PC-3 (cell line): ENCODE measurements at places on chromosomes 12 and 14. TPM values are rescaled to one million over a fixed set of nuclear protein-coding genes. Genes with fewer than 3 reads are reported as not detected.

DNA sequence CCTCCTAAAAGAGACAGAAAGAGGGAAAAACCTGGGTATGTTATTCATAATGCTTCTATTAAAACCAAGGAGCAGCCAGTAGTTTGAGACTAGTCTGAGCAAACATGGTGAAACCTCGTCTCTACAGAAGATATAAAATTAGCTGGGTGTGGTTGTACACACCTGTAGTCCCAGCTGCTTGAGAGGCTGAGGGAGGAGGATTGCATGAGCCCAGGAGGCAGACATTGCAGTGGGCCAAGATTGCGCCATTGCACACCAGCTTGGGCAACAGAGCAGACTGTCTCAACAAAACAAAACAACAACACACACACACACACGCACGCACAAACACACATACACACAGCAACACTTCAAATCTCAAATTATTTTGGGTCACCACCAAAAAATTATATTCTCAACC, 27.8 kb downstream of the HECTD4 start:
- no peak for DNase-seq

DNA sequence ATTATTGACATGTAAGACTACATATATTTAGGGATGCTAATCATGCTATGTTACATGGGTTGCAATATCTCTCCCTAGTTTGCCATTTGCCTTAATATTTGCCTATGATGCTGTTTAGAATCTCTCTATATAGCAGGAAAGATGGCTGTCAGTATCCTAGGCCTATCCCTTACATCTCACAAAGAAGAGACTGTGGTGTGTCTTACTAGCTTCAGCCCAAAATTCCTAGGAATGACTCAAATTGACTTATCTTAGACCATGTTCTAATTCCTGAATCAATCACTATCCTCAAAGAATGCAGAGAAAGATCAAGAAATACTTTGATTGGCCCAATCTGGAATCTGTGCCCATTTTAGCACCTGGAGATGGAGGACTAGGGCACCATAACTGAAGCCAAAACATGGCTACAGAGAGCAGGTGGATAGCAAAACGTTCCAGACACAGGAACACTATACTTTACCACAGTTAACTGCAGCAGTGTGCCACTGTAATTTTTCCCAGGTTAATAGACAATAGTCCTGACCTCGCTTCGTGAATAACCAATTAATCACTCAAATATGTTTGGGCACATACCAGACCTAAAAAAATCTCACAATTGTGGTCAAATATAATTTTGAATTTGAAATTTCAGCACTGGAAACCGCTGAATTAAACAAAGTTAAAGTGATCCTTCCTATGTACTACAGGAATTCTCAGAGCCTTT, 32.7 kb upstream of the GLIPR1 start:
- peak; percentile 71 for DNase-seq

- DNase-seq: no peak
Observed at GRCh38 chr14:76901171-76902055, 75.2 kb downstream of the LRRC74A start.

GRCh38 chr12:89697296-89697695, 11.3 kb downstream of the ATP2B1 start:
- no peak for DNase-seq

DNA sequence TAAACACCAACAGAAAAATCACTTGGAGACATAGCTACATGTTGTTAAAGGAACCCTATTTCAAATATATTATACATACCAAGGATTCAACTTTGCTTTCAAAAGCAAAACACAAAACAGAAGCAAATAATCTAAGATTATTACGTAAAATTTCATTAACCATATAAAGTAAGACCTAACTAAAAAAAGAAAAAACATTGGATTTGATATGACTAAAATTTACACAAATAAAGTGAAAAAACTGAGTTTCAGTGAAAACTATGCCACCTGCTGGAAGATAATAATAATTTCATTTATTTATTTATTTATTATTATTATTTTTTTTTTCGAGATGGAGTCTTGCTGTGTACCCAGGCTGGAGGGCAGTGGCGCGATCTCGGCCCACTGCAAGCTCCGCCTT, 45.2 kb downstream of the WDHD1 start:
- DNase-seq: peak; percentile 42

- DNase-seq: no peak
Observed at GRCh38 chr14:69490219-69490918, 5.8 kb downstream of the PLEKHD1 start.

DNA sequence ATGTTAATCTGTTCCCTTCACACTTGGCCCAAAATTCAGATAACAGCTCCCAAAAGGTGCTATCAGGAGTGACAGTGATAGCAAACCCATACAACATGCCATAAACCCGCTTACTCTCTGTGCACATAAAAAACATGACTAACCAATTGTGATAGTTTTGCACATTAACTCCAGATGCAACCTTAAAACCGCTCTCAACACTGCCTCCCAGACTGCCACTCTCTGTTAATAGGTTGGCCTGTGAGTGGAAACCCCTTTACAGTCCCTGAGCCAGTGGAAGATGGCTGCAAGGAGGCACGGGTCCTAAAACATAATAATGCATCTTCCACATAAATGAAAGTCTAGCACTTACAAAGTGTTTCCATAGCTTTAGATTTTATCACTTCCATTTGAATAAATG, 12.0 kb upstream of the TMTC1 start:
- no peak for DNase-seq

- DNase-seq: peak; percentile 23
Observed at GRCh38 chr12:65606008-65606766, 218.1 kb upstream of the HMGA2 start.

- no peak for DNase-seq
Observed at GRCh38 chr14:90774316-90774715, 41.9 kb downstream of the TTC7B start.

GRCh38 chr12:56634242-56634836, 4.2 kb upstream of the BAZ2A start:
- DNase-seq: peak; percentile 65

DNA sequence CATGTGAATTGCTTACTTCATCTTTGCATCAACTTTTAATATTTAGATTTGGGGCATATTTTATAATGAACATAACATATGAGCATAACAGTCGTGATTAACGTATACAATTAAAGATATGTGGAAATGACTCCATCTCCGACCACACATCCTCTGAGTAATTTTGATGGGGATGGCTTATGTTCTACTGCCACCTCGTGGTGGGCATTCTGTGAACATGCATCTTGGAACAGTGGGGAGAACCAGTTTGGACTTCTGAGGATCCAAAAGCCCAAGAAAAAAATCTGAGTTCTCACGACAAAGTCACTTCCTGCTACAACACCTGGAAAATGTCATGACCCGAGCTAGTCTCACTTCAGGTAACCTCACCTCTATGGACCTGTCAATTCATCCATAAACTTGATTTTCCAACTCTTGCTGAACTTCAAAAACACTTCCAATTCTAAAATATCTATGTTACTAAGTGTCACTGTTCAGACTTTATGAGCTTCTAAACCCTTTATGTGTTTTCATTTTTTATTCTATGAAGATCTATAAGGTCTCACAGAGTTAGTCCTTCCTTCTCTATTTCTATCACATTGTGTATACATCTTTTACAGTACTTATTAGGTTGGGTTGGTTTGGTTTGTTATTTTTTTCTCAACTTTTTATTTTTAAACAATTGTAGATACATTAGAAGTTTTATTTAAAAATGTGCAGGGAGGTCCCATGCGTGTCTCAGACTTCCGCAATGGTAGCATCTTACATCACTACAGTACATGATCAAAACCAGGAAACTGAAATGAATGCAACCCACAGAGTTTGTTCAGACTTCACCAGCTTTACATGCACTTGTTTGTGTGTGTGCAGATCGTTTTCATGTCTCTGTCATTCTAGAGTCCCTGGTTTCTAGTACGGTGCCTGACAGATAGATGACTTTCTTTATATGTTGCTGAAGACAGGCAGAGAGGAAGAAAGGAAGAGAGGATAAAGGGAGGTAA, 38.2 kb upstream of the STAB2 start:
- DNase-seq: peak; percentile 95

DNA sequence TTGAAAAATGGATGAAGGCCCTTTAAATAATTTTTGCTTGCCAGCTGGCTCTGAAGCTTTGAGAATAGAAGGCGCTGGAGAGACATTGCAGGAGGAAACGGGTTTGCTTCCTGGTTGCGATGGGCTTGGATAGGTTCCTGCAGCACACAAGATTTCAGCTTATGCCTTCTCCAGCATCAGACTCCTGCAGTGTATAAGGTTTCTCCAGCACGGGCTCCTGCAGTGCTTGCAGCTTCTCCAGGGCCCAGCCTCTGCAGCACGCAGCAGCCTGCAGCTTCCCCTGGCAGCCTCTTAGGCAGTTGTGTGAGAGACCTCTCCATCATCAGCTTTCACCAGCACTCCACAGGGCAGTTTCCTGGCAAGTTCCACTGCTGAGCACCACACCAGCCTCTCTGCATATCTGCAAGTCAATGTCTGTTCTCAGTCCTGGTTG, 78.7 kb upstream of the ZDHHC17 start:
- no peak for DNase-seq

GRCh38 chr12:52903855-52904508, 894 bp downstream of the KRT8 start:
- DNase-seq: peak; percentile 75

RASAL1 gene
- total RNA-seq: 0.66 and 0.69 TPM in 2 replicates

YBX3 gene
- 85.9 and 104 TPM in 2 replicates for total RNA-seq

FAM222A gene
- total RNA-seq: 11.7 and 15.3 TPM in 2 replicates

TMPRSS12 gene
- total RNA-seq: not detected in 2 replicates

CCDC196 gene
- total RNA-seq: not detected in 2 replicates

GARIN6 gene
- not detected in 2 replicates for total RNA-seq
